ENCODE measurements at places on chromosomes 3 and 15.

DNA sequence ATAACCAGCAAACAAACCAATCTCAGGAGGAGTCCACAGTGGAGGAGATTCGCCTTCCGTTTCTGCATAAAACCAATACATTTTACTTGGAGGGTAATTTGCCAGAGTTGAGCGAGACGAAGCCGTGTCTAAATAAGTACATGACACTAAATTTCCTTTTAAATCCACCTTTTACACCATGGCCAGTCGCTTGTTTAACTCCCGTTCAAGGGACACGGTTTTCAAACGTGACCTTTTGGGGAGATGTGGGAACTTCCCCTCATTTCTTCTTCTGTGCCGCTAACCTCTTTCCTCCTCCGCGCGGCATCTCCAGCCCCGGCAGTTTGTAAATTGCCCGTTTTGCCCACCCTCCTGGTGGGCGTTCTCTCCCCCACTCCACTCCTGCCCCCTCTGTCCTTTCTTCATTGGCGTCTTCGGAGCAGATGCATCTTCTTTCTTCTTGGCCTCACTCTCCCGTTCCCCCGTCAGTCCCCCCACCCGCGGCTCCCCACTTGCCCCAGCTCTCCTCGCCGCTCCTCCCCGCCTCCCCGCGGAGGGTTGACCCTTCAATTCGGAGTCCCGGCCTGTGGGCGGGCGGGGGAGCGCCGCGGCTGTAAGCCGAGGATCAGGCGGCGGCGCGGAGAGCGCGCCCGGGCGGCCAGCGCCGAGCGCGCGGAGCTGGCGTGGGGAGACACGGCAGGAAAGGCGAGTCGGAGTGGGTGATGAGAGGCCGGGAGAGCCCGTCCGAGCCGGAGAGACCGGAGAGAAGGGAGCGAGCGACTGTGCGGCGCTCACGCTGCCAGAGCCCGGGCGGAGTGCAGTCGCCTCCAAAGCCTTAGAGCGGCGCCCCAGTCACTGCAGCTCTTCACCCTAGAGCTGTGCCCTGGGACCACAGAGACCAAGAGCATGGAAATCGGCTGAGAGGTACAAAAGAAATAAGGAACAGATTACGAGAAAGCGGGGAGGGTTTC lies at the start of gene NLGN1:
Gene NLGN1, plus strand, starts transcription at position 584 of the 950 bp plus-strand sequence.
- DNase-seq = peak; percentile 90

DNA sequence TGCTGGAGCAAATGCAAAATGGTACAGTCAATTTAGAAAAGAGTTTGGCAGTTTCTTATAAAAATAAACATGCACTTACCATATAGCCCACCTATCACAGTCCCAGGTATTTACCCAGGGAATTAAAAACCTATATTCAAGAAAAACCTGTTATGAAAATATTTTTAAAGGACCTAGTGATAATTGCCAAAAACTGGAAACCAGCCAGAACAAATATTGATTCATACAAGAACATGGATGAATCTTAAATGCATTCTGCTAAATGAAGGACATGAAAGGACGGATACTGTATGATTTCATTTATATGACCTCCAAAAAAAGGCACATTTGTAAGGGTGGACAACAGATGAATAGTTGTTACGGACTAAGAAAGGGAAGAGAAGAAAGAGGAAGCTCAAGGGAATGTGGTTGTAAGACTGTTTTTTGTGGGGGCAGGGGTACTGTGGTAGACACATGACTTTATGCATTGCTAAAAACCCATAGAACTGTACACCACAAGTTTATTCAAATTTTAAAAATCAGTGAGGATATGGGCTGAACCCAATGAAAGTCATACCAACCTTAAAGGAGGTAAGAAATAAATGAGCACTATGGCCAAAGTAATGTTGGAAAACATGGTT lies 61.0 kb downstream of the ZBBX start:
- DNase-seq = no peak

DNA sequence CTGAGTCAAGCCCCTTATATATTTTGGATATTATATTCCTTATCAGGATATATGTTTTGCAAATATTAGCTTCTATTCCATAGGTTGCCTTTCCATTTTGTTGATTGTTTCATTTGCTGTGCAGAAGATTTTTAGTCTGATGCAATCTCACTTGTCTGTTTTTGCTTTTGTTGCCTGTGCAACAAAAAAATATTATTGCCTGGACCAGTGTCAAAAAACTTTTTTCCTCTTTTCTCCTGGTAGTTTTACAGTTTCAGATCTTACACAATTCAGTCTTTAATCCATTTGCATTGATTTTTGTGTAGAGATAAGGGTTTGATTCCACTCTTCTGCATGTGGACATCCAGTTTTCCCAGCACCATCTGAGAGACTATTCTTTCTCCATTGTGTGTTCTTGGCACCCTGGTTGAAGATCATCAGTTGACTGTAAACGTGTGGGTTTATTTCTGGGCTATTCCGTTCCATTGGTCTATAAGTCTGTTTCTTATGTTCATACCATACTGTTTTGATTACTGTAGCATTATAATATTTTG lies 228.9 kb upstream of the NR2E3 start:
- no peak for DNase-seq

- DNase-seq = no peak
Measured at GRCh38 chr15:35698331-35698730, 152.4 kb upstream of the DPH6 start.

GRCh38 chr3:4736284-4736861 lies 242.9 kb upstream of the BHLHE40 start:
- no peak for DNase-seq

GRCh38 chr15:49247556-49248110 lies 77.6 kb downstream of the GALK2 start:
- no peak for DNase-seq

DNA sequence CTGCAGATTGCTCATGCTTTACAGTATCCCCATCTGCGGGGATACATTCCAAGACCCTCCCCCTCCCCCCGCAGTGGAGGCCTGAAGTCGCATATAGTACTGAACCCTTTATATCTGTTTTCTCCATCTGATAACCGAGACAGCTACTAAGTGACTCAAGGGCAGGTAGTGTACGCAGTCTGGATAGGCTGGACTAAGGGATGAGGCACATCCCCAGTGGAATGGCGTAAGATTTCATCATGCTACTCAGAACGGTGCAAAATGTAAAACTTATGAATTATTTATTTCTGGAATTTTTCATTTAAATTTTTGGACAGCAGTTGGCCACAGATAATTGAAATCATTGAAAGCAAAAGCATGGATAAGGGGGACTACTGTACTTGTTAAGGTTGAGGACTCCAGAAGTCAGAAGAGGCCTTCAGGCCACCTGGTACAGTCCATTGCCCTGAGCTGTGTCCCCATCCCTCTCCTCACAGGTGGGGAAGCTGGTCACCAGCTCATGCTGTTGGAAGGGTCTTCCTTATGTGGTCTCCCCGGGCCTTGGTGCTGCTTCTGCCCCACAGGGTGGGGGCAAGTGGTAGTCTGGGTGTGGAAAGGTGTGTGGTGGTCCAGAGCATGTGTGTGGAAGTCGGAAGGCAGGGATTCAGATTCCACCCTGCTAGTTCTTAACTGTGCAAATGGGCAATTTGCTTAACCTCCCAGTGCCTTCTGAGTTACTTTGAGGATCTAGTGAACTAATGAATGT lies 72.0 kb downstream of the HCN4 start:
- DNase-seq = no peak

- DNase-seq = no peak
Measured at GRCh38 chr15:71800835-71801745, 9.3 kb upstream of the NR2E3 start.

GRCh38 chr15:95990833-95991232 lies 339.7 kb upstream of the NR2F2 start:
- DNase-seq = no peak

- no peak for DNase-seq
Measured at GRCh38 chr3:58837856-58838255, 171.3 kb upstream of the FAM3D start.

GRCh38 chr15:89554247-89554646 lies 21.0 kb upstream of the TICRR start:
- DNase-seq = no peak

DNA sequence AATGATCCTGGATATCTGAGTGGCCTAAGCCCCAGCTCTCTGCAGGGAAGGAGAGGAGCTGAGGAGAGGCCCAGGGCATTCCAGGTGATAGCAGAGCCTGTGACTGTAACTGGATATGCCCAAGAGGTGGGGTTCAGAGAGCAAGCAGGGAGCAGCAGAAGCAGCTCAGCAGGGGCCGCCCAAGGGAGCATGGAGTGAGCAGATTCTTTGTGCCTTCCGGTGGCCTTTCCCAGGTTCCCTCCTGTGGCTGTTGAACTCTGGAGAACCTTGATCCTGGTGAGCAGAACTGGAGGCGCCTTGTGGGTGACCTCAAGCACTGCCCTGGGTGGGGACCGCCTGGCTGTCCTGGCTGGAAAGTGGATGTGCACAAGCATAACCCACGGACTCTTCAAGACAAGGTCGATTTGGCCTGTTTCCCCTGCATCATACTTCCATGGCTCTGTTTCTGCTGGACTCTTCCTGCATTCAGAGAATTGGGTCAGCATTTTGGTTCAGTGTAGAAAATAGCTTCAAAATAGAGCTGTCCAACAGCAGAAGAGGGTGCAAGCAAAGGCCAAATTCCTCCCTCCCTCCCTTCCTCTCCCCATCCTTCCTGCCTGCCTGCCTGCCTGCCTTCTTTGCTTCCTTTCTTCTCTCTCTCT lies 76.1 kb downstream of the ARNT2 start:
- peak; percentile 77 for DNase-seq

GRCh38 chr3:47015151-47015550 lies 35.7 kb downstream of the NBEAL2 start:
- DNase-seq = no peak

DNA sequence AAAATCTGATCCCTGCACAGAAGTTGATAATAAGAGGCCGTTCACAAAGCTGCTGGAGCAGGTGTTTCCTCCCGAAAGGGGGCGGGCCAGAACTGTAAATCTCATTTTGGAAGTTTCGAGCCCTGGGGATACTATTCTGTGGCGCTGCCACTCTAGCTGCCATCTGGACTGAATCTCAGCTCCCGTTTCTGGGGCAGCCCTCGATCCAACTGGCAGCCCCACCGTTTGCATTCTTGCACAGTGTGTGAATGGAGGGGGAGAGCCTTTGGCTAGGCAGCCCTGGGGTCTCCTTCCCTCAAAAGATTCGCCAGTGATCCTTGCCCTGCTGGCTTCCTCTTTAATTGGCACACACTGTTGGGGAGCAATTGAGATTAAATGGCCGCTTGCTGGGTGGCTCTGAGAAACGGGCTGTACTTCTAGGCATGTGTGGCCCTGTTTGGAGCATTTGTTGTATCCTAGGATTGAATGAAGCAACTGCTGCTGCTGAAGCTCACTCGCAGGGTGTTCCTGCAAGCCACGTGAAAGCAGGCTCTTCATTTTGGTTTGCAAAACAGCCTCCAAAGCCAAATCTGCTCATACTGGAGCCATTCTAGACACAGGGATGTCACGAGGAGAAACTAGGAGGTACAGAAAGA lies 57.2 kb upstream of the TOPAZ1 start:
- DNase-seq = no peak

GRCh38 chr3:49359623-49360022 lies 1.5 kb upstream of the GPX1 start:
- DNase-seq = no peak

Measured in aorta (tissue), 5 donors.